CD4-positive, alpha-beta T cell treated with Interferon gamma for 1 hour (primary cell): ENCODE measurements at places on chromosomes 11 and 22.

DNA sequence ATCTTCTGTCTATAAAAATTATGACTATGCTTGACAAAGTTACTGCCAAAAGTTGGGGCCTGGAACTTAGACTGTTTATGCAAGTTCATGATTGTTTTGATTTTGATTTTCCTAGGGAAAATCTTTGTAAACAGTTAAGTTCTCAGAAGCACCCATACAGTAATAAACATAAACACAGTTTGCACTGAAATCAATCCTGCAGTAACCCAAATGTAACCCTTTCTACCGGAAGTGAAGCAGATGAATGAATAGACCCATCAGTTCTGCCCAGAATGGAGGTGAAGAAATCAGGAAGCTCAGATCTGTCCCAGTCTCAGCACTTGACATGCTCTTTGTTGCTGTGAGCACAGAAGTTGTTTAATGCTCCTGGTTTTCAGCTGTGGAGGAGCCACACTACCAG lies 24.6 kb upstream of the C11orf96 start:
- DNase-seq: no peak

GRCh38 chr11:44711787-44712608 lies 14.8 kb upstream of the TSPAN18 start:
- DNase-seq: no peak

DNA sequence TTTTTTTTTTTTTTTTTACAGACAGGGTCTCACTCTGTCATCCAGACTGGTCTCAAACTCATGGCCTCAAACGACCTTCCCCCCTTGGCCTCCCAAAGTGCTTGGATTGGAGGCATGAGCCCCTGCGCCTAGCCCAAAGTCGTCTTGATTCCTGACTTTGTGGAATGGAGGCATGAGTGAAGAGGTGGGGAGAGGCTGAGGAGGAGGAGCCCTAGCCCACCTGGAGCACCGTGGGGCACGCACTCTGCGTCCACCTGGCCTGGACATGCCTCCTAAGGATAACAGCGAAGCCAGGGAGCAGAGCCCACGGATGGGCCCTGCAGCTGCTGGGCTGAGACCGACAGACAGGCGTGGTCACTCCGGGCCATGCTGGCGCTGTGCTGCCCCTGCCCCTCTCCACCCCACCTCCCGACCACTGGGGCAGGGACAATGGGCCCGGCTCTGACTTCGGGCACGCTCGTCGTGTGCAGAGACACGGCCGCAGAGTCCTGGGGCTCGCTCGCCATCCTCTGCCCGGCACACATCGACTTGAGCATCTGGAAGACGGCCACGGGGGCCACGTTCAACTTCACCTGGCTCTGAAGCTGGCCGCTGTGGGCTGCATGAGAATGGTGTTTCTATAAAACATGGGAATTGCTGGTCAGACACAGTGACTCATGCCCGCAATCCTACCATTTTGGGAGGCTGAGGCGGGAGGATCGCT lies 34.8 kb downstream of the LRRC74B start:
- no peak for DNase-seq

DNA sequence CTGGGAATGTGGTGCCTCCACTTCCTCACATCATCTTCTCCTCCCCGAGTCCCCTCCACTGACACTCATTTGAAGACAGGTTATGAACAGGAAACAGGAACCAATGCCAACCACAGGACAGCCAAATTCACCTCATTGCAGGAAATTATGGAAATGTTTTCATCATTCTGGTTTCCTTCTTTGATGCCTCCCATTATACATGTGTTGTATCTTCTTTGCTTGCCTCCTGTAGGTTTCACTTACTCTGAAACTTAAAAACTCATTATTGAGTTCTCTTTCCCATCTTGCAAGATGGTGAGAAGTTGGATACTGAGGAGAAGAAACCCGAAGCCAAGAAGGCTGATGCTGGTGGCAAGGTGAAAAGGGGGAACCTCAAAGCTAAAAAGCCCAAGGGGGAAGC lies 108.5 kb downstream of the PHF21B start:
- DNase-seq: no peak

DNA sequence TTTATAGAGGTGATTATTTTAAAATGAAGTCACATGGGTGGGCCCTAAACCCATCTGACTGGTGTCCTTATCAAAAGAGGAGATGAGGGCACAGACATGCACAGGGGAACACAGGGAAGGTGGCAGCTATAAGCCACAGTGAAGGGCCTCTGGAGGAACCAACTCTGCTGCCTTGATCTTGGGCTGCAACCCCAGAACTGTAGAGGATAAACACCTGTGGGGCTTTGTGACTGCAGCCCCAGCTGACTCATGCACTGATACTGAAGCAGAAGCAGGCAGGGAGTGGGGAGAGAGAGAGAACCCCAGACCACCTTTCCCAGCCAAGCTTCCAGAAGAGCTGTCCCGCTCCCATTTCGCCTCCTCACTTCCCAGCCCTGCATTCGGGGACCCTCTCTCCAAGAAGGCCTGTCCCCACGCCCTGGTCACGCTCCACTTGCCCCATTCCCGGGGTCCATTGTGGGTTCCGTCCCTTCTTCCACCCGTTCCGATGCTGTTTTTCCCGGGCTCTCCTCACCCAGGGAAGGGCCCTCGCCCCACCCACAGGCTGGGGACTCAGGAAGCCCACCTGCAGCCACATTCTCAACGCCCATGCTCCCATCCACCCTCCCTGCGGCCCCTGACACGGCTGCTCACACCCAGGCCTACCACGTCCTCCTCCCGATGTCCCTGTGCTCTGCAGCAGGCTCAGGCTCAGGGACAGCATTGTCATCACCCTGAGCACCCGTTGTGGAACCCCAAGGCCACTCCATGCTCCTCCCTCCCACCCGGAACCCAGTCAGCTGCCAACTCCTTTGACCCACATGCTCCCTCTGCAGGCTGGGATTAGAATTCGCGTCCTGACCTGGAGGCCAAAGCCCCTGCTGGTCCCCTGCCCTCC lies 90.8 kb upstream of the SHANK2 start:
- DNase-seq: no peak

DNA sequence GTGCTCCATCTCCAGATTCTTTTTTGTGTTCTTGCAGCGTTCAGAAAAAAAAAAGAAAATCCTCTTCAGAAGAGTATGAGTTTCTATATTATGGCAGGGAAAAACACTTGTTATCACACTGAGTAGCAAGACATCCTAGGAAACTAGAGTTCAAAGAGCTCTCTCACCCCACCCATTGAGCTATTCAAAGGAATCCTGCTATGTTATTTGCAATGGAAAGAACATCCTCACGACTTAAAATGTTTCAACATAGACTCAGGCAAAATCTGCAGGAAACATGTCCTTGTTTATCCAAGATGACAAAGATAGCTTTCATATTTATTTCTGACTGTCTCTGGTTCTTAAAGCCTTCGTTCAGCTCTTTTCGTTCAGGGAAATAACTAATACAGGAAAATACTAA lies 331.6 kb upstream of the ANO5 start:
- no peak for DNase-seq

GRCh38 chr11:14055936-14056335 lies 93.4 kb downstream of the SPON1 start:
- no peak for DNase-seq

DNA sequence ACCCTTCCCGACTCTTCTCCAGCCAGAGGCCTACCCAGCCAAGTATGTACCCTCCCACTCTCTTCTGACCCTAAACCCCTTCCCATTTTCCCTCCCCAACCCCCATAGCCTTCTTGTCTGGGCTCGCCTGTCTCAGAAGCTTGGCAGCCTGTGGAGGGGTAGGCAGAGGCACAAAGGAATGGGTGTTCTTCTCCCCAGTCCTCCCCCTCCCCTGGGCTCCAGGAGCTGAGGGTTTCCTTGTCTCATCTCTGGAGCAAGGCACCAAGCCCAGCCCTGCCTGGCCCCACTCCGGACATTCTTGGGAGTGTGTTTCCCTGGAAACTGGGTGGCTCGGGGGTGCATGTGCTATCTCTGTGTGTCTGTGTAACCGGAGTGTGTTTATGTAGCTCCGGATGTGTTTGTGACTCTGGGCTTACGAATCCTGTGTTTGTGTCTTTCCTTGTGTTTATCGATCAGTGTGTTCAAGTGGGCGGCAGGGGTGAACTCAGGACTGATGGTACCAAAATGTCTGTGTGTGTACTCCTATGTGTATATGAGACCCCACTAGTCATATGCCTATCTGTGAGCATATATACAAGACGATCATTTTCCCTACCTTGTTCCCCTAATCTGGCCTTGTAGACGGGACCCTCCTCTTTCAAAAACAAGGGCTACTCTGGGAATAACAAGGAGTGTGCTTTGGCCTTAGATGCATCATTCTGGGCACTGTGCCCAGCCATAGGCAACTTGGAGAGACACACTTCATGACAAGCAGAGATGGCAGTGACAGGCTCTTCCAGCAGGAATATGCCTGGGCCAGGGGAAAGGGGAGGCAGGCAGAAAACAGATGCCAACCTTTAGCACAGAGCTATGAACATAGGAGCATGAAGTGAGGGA lies 10.9 kb downstream of the PHLDB1 start:
- no peak for DNase-seq

- DNase-seq: no peak
Measured at GRCh38 chr11:78291503-78292108, 102.9 kb downstream of the USP35 start.

DNA sequence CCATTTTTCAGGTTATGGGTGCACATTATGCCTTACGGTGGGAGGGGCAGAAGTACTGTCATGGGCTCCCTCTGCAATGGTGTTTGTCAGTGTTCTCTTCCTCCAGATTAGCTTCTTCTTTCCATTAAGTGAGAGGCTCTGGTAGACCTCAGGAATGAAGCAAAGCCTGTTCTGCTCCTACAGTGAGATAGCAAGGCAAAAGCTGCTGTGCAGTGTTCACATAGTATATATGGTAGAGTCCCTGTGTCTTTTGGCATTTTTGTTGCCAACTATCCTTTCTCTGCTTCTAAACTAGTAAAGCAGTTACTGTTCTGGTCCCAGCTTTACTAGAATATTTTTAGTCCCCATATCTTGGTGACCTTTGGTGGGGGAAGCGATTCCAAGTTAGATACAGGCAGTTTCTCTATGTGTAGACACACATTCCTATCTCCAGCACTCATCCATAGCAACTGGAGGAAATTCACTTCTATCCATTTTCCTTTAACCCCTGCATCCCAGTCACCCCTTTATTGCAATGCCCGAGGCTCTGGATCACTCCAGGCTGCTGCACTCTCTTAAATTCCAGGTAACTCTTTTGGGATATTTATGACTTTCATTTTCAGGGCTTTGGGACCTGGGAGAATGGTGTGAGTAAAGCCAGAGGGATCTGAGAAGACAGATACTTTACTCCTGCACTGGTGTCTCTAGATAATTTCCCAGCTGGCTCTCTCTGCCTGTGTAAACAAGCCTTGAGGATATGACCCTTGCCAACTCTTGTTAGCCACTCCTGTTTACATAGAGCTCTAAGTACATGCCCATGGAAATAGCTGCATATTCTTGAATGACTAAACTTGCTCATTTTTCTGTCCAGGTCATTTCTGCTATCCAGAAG lies 3.9 kb upstream of the TRIM34 start:
- no peak for DNase-seq

DNA sequence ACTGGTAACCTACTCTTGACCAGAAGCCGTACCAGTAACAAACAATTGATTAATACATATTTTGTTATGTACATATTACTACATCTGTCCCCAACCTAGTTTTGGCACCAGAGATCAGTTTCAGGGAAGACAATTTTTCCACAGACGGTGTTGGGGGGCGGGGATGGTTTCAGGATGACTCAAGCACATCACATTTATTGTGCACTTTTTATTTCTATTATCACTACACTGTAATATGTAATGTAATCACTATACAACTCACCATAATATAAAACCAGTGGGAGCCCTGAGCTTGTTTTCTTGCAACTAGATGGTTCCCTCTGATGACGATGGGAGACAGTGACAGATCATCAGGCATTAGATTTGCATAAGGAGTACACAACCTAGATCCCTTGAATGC lies 15.5 kb downstream of the DGCR8 start:
- DNase-seq: no peak

DNA sequence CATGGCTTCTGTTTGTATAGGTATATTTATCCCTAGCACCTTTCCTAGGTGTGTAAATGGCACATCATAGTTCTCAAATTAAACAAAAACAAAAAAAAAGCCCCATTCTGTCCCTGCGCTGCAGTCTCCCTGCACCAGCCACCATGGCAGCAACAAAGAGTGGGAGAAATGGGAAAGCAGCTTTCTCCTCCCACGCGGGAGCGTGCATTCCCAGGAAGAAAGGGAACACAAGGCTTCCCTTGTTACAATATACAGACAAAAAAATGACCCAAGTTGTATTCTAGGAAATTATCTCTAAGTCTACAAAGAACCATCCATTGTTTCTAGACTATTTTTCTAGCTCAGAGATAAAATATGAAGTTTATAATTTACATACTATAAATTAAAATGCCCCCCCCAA lies 16.1 kb upstream of the TMPRSS5 start:
- no peak for DNase-seq

GRCh38 chr22:32684822-32685187 lies 116.7 kb upstream of the TIMP3 start:
- no peak for DNase-seq
